ENCODE measurements at places on chromosomes 1 and 21. TPM values are rescaled to one million over a fixed set of nuclear protein-coding genes. Genes with fewer than 3 reads are reported as not detected.

The SV2A gene
- total RNA-seq, result 0.84 TPM

The ITPKB gene
- not detected for total RNA-seq

The RPTN gene
- not detected for total RNA-seq

The ZNHIT6 gene
- total RNA-seq, result 15.2 TPM

The C1orf210 gene
- total RNA-seq, result 0.52 TPM

The SLC22A15 gene
- 0.27 TPM for total RNA-seq

The SPATA45 gene
- total RNA-seq, result 0.86 TPM

DNA sequence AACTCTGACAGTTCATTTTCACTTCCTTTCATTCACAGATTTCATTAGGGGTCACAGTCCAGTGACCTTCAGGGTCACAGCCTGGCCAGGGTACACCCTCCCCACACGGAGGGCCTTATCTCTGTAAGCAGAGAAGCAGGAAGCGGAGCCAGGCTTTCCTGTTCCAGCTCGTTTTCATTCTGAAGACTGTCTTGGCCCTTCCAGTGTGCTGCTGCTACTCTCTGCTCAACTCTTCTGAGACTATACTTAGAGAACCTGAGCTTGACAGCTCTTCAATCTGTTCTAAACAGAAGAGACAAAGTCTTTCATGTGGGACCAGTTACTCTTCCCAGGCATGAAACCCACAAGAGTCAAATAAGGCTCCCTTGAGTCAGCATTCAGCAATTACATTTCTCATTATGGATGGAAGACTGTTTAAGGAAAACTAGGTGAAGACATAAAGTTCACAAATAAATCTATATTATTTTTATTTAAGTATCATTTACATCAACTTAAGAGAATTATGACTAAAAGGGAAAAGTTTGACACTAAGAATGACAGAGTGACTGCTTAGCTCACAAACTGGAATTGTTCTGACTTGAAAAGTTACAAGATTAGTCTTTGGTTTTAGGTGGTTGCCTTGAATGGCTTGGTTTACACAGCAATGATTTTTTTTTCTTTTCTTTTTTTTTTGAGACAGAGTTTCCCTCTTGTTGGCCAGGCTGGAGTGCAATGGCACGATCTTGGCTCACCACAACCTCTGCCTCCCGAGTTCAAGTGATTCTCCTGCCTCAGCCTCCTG lies 4.8 kb upstream of the TDRD10 start:
- peaks cover 12% of the 10 kb centered on the region for H3K4me1 ChIP-seq
- no peak overlapping the region for H3K27ac ChIP-seq
- peaks cover 2% of the 10 kb centered on the region for H3K27me3 ChIP-seq
- no peak overlapping the region for H3K4me3 ChIP-seq

GRCh38 chr21:36386031-36386642 lies 945 bp downstream of the CHAF1B start:
- peaks cover 47% of the 10 kb centered on the region for H3K4me1 ChIP-seq
- H3K27ac ChIP-seq, result peak overlapping the region; percentile 42
- DNase-seq, result no peak
- H3K27me3 ChIP-seq, result no peaks in the 10 kb centered on the region
- H3K4me3 ChIP-seq, result peak overlapping the region; percentile 82

GRCh38 chr1:9143250-9143649 lies 14.3 kb upstream of the GPR157 start:
- no peaks in the 10 kb centered on the region for H3K27me3 ChIP-seq
- no peak overlapping the region for H3K27ac ChIP-seq
- H3K4me1 ChIP-seq, result peaks cover 24% of the 10 kb centered on the region
- H3K36me3 ChIP-seq, result no peaks in the 10 kb centered on the region

- H3K27ac ChIP-seq, result no peak overlapping the region
- no peaks in the 10 kb centered on the region for H3K27me3 ChIP-seq
- peaks cover 37% of the 10 kb centered on the region for H3K4me1 ChIP-seq
- no peaks in the 10 kb centered on the region for H3K36me3 ChIP-seq
- H3K4me3 ChIP-seq, result no peak overlapping the region
- DNase-seq, result no peak
Observed at GRCh38 chr1:234737967-234738314, 128.0 kb upstream of the IRF2BP2 start.

GRCh38 chr1:54299037-54299436 lies 99.1 kb downstream of the MRPL37 start:
- no peak overlapping the region for H3K4me3 ChIP-seq
- no peaks in the 10 kb centered on the region for H3K27me3 ChIP-seq
- H3K36me3 ChIP-seq, result no peaks in the 10 kb centered on the region
- no peak for DNase-seq
- peaks cover 20% of the 10 kb centered on the region for H3K4me1 ChIP-seq
- no peak overlapping the region for H3K27ac ChIP-seq

- no peaks in the 10 kb centered on the region for H3K27me3 ChIP-seq
- DNase-seq, result peak; percentile 28
- H3K4me3 ChIP-seq, result no peak overlapping the region
- no peaks in the 10 kb centered on the region for H3K4me1 ChIP-seq
- no peaks in the 10 kb centered on the region for H3K36me3 ChIP-seq
Observed at GRCh38 chr1:235910357-235911299, 43.9 kb upstream of the LYST start.

DNA sequence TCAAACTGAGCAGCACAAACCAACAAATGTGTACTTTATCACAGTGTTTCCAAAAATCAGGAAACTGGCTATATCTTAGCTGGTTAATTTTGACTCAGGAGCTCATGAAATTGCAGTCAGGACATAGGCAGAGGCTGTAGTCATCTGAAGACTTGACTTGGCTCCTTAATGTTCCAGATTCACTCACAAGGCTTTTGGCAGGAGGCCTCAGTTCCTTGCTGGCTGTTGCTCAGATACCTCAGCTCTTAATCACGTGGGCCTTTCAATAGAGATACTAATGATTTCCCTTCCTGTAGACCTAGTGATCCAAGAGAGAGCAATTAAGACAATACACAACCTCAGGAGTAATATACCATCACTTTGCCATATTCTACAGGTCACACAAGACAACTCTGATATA lies 537.7 kb downstream of the BRINP3 start:
- H3K27ac ChIP-seq, result no peak overlapping the region
- no peaks in the 10 kb centered on the region for H3K36me3 ChIP-seq
- H3K4me1 ChIP-seq, result no peaks in the 10 kb centered on the region
- H3K4me3 ChIP-seq, result no peak overlapping the region
- no peak for DNase-seq

DNA sequence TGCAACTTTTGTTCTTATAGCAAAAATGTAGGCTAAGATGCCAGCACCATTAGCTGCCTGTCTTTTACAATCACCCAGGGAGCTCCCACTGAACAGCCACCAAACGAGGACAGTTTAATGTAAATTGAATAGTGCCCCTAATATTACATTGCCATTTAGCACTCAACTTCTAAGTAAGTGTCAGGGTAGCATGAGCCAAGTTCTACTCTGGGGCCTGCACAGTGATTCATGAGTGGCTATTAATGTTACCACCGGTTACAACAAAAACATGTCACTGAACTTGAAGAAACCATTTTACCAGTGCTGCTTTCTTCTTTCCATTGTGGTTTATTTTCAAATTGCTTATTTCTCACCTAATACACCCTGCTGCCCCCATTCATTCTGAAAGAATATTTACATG lies 295.6 kb upstream of the RRP15 start:
- no peaks in the 10 kb centered on the region for H3K27me3 ChIP-seq
- H3K4me1 ChIP-seq, result no peaks in the 10 kb centered on the region
- no peak overlapping the region for H3K27ac ChIP-seq
- no peak overlapping the region for H3K4me3 ChIP-seq

- no peak overlapping the region for H3K4me3 ChIP-seq
- H3K36me3 ChIP-seq, result peaks cover 4% of the 10 kb centered on the region
- no peaks in the 10 kb centered on the region for H3K27me3 ChIP-seq
- peak overlapping the region; percentile 53 for H3K27ac ChIP-seq
- peak; percentile 62 for DNase-seq
- H3K4me1 ChIP-seq, result peaks cover 81% of the 10 kb centered on the region
Observed at GRCh38 chr1:1858382-1859086, 32.4 kb downstream of the GNB1 start.

DNA sequence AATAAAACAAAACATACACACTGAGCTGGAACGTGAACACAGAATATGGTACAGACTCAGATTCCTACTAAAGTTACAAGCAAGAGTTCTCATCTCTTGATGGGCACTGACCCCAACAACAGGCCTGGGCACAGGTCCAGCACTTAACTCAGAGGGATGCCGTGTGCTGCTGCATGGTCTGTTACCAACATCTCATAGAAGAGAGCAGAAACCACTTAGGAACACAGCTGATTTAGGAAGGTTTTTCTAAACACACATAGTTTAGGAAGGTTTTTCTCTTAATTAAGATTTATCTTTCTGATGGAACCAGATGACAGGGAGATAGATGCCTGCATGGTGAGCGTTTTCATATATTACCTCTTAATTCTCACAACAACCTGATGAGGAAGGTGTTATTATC lies 1.5 kb downstream of the GCLM start:
- H3K27me3 ChIP-seq, result no peaks in the 10 kb centered on the region
- peak overlapping the region; percentile 74 for H3K4me3 ChIP-seq
- peak; percentile 10 for DNase-seq
- H3K36me3 ChIP-seq, result no peaks in the 10 kb centered on the region

DNA sequence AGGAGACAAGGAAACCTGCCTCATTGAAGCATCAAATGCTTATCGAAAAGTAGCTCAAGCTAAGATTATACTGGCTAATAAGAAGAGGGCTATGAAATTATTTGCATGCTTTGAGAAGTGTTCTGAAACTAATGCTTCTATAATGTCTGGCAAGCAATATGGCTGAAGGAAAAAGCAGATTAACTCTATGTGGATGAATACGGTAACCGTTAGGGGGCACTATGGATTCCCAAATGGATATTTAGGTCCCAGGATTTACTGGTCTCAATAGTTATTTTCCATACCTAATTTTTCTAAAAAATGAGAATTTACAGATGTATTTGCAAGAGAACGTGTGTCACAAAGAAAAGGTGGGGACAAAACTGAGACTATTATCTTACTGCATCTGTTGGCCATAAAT lies 34.6 kb upstream of the RRP15 start:
- no peak for DNase-seq
- no peak overlapping the region for H3K27ac ChIP-seq
- H3K4me3 ChIP-seq, result no peak overlapping the region
- H3K4me1 ChIP-seq, result no peaks in the 10 kb centered on the region

DNA sequence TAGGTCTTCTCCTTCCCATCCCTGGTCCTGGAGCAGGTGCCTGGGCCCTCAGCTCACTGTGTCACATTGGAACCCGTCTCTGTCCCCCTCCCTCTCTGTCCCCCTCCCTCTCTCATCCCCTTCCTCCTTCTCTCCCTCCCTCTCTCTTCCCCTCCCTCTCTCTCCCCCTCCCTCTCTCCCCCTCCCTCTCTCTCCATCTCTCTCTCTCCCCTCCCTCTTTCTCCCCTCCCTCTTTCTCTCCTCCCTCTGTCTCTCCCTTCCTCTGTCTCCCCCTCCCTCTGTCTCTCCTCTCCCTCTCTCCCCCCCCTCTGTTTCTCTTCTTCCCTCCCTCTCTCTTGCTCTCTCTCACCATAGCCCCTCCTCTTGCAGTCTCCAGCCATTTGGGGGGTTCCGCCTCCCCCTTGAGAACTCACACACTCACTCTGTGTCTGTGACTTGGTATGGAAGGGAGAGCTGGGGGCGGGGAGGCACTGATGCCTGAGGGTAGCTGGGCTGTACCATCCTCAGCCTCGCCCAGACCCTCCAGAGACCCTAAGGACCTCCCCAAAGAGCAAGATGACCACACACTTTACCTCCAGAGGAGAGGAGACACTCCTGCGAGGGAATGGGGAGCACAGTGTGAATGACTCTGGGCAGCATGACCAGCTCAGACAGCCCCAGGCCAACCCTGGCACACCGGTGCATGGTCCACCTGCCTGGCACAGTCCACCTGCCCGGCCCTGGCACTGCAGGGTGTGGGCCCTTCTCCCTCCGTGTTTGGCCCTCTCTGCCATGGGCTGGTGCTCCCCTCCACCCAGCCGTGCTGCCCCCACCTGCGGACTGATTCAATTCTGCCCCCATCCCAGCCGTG lies 102.8 kb upstream of the ARHGEF16 start:
- no peaks in the 10 kb centered on the region for H3K36me3 ChIP-seq
- peaks cover 88% of the 10 kb centered on the region for H3K4me1 ChIP-seq
- DNase-seq, result no peak

GRCh38 chr1:198966519-198966918 lies 327.7 kb downstream of the PTPRC start:
- DNase-seq, result no peak
- H3K36me3 ChIP-seq, result no peaks in the 10 kb centered on the region
- no peak overlapping the region for H3K4me3 ChIP-seq
- H3K4me1 ChIP-seq, result no peaks in the 10 kb centered on the region

DNA sequence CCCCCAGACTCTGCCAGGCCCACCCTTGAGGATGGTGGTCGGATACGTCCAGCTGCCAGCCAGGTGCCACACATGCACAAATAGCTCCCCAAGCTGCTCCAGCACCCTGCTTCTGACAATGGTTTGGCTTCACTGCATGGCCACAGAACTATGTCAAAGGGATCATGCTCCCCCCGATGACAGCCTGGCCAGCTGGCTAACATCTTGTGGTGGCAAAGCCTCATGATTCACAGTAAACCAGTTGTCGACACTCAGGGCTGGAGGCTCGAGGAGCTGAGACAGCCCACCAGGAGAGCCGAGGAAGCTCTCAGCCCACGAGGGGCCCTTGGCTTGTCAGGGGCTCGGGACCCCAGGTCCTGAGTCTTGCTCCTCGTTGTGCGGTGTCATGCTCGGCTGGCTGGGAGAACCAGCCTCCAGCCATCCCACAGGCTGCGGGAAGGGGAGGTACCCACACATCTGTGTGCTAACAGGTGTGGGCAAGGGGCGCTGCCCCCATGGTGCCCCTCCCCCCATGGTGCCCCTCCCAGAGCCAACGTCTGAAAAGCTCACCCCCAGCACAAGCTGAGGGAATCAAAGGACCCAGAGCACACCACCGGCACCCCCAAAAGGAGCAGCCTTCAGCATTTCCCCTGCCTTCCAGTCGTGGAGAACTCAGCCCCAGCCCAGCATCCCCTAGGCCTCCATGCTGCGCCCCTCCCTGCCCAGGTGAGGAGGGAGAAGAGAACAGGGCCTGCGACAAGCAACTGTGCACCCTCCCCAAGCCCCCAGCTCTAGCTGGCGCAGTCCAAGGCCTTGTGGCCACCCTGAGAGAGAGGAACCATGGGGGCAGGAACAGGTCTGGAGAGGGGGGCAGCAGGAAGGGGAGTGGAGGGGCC lies 41.2 kb downstream of the KIF21B start:
- H3K27ac ChIP-seq, result no peak overlapping the region
- H3K36me3 ChIP-seq, result no peaks in the 10 kb centered on the region
- no peak for DNase-seq
- no peak overlapping the region for H3K4me3 ChIP-seq

DNA sequence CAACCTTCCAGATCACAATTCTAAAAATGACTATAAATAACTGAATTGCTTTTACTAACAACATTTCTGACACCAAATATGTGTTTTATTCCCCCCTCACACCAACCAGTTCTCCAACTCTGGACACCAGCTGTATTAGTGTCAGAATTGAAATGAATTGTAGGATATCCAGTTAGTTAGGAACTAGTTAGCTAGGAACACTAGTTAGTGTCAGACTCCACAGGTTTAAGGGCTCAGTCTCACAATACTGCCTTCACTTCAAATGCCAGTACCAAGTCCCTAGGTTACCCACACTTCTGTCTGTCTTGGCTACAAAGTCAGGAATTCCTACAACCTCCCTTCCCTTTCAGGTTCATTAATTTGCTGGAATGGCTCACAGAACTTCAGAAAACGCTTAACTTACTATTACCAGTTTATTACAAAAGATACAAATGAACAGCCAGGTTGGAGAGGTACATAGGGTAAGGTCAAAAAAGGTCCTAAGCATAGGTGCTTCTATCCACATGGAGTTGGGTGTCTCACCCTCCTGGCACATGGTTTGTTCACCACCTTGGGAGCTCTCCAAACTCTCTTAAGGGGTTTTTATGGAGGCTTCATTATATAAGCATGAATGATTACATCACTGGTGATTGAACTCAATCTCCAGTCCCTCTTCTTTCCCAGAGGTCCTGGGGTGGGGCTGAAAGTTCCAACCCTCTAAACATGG lies 4.2 kb downstream of the STXBP3 start:
- H3K4me3 ChIP-seq, result no peak overlapping the region
- H3K36me3 ChIP-seq, result peaks cover 1% of the 10 kb centered on the region
- no peak overlapping the region for H3K27ac ChIP-seq
- DNase-seq, result no peak
